Nephron progenitor cell (in vitro differentiated cells): ENCODE measurements at places on chromosomes 1 and 21.

GRCh38 chr1:219467524-219467923 is 145.4 kb downstream of the ZC3H11B start:
- DNase-seq, result no peak

GRCh38 chr21:25501462-25501861 is 105.8 kb downstream of the MRPL39 start:
- no peak for DNase-seq

- DNase-seq, result no peak
Observed at GRCh38 chr1:57794078-57794477, 370.2 kb upstream of the DAB1 start.

- peak; percentile 60 for DNase-seq
Observed at GRCh38 chr1:180923021-180923841, 10.5 kb downstream of the KIAA1614 start.

DNA sequence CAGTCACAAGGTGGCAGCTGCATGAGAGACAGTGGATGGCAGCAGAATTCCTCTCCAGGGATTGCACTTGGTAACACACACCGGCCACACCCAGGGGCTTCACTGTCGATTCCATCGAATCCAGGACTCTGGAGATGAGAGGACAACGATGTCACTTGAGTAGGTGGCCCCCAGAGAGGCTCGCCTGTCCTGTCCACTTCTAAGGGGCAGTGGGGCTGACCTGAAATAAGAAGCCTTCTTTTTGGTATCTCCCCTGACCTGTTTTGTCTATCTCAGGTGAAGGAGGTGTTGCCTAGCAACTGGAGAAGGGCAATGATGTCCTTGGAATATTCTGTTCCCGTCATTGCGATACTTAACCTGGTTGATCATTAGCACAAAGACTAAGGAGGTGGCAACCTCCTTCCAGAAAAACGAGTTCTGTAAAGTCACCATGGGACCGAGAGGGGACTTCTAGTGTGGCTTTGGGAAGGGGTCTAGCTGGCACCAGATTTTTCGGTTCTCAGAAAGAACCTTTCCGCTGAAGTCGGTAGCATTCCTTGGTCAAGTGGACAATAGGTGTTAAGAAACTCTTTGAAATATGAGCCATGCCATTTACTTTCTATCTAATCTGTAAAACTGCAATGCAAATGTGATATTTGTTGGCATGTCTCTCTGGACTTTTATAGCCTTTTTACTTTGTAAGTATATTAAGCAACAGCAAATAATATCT is 85.2 kb upstream of the TMPRSS2 start:
- DNase-seq, result no peak

- no peak for DNase-seq
Observed at GRCh38 chr1:157240495-157241184, 102.4 kb upstream of the ETV3 start.

DNA sequence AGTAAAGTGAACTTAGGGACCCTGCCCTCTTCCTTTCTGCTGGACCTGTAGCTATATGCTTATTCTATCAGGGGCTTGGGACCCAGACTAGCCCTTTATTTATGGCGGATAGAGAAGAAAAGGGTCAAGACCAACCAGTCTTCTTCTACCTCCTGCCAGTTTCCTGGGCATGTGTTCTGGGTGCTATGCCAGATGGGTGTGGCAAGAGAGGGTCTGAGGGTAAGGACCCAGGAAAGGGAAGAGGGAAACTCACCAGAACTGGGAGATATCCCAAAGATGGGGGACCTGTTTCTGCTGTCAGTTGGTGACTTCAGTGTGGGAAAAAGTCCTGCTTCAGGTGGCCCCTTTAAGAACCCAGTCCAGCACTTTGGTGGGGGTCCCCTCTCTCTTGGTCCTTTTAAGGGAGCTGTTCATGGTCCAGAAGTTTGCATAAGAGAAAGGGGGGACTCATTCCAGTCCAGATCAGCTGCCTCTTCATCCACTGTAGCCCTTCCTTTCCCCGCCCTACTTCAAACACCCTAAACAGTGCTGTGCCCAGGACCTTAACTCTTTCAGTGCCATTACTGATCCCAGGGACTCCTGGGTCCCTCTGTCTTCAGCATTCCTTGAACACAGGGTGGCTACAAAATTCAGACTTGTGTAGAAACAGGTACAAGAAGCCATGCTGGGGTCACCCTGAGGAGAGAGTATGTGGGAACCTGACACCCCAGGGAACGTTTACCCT is 18.4 kb downstream of the SSR2 start:
- no peak for DNase-seq

DNA sequence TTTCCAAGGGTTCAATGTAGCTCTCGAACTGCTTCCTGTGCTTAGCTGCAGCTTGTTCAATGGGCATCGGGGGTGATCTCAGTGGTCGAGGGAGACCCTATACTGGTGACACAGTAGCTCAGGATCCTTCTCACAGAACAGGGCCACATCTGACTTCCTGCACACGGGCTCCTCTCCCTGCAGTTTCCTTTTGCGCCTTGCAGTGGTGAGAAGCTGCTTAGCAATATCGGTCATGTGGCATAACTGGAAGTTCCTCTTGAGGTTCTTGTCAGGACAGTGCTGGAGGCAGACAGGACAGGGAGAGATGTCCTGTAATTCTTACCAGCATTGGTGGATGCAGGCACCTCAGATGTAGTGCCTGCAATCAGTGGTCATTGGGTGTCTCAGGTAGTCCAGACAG is 140.5 kb upstream of the MAP1LC3C start:
- no peak for DNase-seq

DNA sequence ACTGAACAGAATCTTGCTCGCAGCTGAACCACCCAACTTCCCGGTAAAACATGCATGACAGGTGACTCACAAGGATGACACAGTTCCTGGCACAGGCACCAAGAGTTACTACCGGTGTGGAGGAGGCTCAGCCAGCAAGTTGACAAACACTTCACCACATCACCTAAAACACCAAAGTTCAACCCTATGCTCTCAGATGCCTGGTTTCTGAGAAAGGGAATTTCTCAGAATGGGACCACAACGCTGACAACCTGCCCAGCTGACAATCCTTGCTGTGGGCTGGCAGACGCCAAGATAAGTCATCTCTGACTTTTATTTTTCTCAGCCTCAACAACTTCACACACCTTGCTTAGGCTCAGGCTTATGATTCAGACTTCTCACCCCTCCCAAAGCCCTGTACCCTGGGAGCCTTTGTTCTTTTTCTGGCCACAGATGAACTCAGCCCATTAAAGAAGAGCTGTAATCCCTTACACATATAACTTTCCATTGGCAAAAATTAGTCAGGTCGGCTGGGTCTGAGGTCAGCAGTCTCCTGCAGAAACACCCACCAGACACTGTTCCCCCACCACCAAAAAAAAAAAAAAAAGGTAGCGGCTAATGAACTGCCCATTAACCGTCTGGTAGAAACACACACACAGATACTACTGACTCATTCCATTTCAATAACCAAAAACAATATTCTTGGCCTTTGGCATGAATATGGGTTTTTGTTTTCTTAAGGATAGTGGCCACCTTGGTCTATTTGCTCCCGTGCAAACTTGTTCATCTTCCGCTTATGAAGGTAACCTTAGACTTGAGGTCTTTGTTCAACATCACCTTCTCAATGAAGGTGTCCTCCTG is 10.8 kb upstream of the TIAM1 start:
- DNase-seq, result no peak

DNA sequence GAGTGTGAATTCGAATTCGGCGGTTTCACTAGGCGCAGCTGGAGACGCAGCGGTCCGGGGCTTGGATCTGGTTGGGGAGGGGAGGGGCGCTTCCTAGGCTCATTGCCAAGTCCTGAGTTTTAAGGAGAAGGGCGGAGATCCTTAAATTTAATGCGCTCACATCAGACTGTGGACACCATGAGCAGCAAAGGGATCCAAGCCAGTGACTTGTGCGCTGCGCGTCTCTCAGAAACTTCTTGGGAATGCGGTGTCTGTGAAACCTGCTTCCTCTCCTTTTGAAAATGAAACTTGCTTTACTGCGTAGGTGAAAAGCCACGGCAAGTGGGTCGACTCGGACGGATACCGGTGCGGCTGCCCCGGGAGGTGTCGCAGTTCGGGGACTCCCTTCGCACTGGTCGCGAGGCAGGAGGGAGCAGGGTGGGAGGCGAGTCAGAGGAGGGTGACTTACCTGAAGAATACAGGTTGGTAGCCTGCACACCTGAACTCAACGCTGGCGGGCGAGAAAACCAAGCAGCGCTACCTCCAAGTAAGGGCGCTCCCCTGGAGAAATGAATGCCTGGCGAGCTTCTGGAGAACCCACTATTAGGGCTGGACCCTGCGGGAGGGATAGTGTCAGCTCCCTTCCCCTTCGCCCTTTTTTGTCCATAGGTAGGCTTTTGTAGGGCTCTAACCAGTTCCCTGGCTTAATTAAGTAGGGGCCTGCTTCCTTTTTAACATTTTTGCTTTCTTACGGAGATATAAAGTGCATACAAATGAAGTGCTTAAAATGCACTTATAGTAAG is 992 bp downstream of the TENT5C start:
- DNase-seq, result peak; percentile 12

DNA sequence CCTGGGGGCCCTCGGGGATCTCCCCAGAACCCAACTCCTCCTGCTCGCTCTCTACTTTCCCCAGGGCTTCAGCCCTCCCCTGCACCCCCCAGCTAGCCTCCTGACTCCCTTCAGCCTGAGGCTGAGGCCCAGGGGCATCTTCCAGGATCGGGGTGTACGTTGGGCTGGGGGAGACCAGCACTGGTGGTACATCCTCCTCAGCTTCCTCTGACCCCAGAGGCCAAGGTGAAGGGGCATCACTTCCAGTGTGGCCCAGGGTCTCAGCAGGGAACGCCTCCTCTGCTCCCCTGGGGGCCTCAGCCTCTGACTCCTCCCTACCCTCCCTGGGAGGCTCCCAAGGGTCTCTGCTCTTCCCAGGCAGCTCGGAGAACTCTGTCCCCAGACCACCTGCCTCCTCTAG is 6.8 kb downstream of the NES start:
- DNase-seq, result no peak
